ENCODE measurements at places on chromosomes 7 and 10.

DNA sequence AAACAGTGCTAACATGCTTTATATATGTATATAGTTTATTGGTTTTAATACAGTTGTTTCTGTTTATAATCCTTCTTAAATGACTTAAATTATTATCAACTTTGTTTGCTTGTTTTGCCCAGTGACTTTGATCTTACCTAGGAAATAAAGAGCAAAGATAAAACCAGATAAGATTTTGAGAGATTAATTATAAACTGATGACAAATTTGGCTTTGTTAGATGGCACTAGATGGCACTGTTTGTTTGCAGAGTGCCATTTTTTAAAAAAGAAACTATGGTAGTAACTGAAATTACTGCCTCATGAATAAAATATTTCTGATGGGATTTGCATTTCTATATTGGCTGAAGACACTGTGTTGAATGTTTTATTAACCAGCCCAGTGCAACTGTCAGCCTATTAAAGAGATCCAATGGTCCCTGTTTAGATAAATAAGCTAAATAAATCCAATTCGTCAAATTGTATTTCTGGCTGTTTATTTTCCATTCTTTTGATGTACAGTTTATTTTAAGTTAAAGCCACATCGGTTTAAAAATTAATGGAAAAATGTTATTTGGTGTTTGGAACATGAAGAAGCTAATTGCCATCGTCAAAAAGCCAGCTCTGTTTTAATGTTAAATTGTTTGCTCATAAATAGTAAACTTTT is 28.7 kb downstream of the VTI1A start:
- no peak for DNase-seq

- DNase-seq: no peak
These were observed 552.9 kb downstream of the ARL4A start for GRCh38 chr7:13240349-13240748.

- DNase-seq: no peak
These were observed 6.3 kb upstream of the EMX2 start for GRCh38 chr10:117536072-117536865.

DNA sequence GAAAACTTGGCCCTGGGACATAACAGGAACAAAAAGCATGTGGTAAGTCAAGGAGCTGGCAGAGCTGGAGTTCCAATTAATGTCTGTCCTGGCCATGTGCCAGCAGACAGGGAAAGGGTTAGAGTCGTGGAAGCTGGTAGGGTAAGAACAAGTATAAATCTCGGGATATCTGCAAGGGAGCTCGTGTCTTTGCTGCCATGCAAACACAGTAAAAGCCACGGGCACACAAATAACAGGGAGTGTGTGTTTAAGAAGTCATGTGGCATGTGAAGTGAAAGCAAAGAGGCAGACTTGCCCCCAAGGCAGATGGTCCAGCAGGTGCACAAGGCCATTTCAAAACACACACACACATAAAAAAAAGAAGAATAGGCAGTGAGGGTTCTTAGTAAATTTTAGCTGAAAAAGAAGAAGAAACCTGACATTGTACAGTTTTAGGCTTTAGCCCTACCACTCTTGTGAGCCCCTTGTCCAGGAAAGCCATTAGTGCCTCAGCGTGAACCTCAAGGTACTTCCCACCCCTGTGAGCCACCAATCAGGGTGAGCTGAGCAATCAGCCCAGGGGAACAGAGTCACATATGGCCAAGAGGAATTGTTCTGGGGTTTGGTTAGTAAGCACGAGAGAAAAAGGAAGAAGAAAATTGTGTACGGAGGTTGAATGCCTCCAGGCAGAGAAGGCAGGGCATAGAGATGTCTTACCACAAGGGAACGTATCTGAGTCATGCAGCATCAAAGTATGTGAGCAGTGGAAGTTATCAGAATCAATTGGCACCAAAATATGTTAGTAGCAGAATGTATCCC is 32.8 kb upstream of the ARHGAP12 start:
- DNase-seq: peak; percentile 38

DNA sequence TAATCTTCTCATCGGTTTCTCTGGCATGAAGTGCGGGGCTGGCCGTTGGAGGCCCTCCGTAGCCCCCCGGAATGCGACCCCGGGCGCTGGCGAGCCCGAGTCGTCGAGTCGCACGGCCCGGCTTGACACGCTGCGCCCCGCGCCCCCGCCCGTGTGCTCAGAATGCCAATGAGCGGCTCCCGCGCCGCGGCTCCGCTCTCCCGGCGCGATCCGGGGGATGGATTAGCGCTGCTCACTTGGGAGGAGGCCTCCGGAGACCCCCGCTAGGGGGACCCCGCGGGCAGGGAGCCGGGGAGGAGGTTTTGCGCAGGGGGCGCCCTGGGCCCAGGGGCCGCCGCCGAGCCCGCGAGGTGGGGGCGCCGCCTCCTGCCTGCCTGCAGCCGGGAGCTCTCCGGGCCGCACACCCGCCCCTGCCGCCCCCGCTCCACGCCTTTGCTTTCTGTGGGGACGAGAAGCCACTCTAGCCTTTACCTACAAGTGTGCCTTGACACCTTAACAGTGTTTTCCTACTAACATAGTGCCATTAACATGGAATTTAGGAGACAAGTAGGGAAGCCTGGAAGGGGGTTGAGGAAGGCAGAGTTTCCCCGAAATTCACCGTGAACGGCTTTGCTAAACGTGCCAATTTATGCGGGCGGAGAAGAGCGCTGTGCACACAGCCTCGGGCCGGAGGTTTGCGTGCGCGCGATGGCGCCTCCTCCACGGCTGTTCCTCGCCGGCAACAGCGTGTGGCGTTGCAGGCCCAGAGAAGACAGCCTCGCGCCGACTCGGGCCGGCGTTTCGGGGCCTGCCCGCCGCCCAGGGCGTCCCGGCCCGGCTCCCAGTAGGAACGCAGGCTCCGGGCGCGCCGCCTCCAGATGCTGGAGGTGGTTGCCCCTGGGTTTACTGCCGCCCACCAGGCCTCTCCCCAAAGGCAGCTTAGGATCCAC is 7.1 kb downstream of the SHH start:
- DNase-seq: peak; percentile 74

GRCh38 chr10:24643679-24644209 is 79.9 kb downstream of the ARHGAP21 start:
- DNase-seq: no peak

GRCh38 chr10:69648461-69648860 is 18.4 kb downstream of the FAM241B start:
- DNase-seq: no peak

DNA sequence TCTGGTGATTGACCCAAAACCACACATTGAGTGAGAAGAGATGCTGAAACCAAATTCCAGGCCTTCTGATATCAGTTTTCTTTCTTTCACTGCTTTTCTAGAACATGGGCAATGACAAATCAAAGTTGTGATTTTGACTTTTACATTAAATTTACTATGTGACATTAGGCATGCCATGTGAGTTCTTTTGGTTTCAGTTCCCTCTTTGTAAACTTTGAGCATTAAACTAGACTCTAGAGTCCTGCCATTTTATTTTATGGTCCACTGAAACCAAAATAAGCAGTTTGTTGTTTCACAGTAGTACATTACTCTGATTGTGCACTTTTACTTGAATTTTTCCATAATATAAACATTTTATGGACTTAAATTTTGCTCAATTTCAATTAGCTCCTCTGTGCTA is 381.1 kb upstream of the SEMA3D start:
- DNase-seq: no peak

DNA sequence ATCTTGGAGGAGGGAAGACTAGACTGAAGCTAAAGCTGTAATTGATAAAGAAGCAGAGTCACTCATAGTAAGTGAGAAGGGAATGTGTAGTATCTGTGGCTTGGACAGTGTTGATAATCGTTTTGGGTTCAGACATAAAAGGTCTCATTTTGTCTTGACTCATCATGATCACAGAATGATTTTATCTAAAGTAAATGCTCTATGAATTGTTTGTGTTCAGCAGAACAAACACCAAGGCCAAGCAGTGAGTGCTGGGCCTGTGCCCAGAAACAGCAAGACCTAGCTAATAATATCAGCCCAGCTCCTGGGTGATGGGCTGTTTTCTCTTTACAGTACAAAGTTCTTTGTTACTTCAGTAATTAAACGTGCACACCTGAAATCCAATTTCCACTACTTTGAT is 26.7 kb upstream of the CD36 start:
- no peak for DNase-seq

DNA sequence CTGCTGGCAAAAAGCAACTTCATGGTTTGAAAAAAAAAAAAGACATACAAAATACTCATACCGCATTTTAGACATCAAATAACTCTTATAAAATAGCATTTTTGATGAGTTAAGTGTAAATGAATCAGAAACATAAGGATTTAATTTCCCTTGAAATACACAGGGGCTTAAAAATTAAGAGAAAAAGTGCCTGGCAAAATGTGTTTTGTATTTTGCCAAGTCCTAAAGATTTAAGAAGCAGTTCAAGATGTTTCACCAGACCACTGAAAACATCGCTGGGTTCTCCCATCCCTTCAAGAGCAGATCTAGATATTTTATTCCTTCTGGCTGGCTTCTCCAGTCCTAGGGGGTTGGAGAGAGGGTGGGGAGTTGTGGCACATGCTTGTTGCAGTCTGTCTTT is 396.4 kb downstream of the INHBA start:
- DNase-seq: no peak

DNA sequence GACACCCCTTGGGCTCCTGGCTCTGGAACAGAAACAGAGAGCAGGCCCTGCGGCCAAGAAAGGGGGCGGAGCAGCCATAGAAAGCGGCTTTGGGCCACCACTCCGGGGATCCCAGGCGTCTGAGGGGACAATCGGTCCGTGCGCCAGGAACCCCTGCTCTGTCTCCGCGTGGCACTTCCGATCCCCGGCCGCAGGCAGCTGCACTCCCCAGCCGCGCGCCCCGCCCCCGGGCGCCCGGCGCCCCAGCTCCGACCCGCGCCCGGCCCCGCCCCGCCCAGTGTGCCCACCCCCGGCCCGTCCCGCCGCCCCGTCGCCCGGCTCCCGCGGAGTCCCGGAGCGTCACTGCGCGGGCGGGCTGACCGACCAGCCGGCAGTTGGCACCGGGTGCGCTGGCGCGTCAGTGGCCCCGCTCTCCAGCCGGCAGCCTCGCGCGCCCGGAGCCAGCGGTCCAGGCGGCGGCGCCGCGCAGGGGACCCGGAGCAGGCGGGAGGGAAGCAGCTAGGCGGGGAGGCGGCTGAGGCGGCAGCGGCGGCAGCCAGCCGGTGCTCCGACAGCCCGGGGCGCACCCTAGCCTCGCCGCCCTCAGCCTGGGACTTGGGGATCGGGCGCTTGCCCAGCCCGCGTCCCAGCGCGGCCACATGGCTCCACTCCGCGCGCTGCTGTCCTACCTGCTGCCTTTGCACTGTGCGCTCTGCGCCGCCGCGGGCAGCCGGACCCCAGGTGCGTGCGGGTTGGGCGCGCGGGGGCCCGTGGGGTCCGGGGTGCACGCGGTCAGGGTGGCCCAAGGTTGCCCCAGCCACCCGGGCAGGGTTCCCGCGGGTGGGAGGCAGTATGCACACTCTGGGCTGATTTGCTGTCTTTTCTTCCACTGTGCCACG is at the start of gene ADAMTS14:
TSS of gene ADAMTS14 (plus strand) at position 342 of the 878 bp plus-strand sequence. CDS start at position 639, 297 bp downstream.
- DNase-seq: no peak

DNA sequence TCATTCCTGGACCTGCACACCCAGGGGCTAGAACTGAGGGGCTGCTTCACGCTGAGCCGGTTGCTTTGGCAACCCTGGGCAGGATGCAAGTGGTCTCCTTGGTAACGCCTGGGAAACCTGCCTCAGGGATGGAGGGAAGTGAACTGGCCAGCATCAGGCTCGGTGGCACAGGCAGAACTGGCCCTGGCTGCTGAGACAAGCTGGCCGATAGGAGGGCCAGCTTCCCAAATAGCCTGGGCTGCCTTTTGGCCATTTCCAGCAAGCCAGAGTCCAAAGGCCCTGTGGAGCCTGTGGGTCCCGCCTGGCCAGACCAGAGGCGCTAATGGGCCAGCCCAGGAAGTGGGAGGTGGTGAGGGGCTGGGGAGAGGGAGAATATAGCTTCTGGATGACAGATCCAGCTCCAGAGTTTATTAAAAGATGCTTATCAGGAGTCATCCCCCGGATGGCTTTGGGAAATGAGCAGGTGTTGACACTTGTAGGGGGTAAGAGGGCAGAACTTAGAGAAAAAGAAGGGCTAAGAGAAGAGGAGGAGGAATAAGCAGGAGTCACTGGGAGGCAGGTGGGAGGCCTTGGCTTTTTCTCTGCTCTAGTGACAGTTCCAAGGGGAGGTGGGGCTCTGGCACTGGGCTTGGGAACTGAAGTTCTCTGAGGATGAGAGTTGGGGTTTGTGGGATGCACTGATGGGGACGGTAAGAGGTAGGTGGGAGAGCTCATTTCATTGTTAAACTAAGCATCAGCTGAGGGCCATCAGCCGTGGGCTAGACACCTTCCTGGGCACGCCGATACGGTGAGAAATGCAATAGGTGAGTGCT is 9.6 kb downstream of the NEURL1 start:
- no peak for DNase-seq

DNA sequence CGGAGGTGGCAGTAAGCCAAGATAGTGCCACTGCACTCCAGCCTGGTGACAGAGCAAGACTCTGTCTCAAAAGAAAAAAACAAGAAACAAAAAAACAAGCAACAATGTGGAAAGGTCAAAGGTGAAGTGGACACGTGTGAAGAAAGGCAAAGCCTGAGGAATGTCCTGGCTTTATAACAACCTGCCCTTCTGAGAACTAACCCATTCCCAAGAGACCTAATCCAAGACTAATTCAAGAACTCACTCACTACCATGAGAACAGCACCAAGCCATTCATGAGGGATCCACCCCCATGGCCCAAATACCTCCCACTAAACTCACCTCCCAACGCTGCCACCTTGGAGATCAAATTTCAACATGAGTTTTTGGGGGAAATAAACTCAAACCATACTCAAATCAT is 47.5 kb upstream of the KIF5B start:
- DNase-seq: no peak

DNA sequence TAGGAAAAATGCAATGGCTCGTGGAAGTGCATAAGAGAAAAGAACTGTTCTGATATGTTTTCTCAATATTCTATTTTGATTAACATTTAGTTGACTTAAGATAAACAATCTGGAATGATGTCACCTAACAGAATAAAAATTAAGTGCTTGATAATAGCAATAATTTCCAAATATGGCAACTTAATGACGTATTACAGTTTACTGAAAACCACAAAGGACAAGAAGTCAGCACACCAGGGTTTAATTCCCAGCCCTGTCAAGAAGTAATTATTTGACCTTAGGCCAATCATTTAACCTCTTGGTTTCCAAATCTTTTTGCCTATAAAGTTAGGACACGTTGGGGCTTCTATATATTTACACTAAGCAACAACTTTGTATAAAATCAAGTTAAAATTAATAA is 95.7 kb downstream of the CABCOCO1 start:
- no peak for DNase-seq

DNA sequence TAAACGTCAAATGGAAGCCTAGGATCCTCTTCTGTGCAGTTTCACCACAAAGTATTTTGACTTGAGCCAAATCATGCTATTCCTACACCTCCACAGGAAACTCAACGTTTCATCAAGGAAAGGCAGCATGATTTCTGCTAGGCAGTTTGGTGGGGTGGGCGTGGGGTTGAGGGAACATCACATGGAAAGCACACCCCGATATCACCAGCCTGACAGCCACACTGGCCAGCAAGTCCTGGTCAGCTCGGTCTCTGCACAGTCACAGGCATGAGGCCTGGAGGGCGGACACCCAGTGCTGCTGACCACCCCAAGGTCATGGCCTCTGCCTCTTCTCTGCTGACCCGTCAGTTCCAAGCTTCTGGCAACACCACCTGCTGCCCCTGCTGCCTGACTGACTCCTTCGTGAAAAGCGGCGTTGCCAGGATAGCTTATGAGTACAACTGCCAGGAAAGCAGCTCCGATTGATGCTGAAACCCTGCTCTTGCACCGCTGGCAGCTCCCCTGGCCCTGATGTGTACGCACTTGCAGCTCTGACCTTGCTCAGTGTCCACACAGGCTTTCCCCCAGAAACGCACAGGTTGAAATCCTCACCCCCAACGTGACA is 171.5 kb downstream of the DIP2C start:
- no peak for DNase-seq
